ENCODE measurements at places on chromosomes 2 and 18.

- no peak for DNase-seq
Observed at GRCh38 chr2:108154366-108155061, 85.3 kb upstream of the SULT1C3 start.

- no peak for DNase-seq
Observed at GRCh38 chr2:126634273-126634861, 21.6 kb upstream of the GYPC start.

- no peak for DNase-seq
Observed at GRCh38 chr2:25295621-25296020, 46.1 kb downstream of the DNMT3A start.

DNA sequence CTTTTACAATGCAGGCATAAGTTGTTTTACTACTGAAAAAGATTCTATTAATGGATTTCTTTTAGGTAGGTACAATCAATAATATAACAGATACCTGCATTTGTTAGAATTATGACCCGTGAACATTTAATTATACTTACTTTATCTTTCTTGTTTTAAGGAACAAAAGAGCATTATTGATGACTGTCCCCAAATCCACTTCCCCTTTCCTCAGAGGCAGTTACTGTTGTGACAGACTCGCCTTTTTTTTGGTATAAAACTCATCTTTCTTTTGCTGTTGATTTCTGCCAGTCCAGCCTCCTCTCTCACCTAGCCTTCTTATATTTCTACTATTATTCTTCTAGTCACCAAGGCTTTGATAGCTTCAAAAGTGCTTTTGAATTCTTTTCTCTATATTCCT, 12.1 kb downstream of the ACTR3 start:
- DNase-seq = no peak

DNA sequence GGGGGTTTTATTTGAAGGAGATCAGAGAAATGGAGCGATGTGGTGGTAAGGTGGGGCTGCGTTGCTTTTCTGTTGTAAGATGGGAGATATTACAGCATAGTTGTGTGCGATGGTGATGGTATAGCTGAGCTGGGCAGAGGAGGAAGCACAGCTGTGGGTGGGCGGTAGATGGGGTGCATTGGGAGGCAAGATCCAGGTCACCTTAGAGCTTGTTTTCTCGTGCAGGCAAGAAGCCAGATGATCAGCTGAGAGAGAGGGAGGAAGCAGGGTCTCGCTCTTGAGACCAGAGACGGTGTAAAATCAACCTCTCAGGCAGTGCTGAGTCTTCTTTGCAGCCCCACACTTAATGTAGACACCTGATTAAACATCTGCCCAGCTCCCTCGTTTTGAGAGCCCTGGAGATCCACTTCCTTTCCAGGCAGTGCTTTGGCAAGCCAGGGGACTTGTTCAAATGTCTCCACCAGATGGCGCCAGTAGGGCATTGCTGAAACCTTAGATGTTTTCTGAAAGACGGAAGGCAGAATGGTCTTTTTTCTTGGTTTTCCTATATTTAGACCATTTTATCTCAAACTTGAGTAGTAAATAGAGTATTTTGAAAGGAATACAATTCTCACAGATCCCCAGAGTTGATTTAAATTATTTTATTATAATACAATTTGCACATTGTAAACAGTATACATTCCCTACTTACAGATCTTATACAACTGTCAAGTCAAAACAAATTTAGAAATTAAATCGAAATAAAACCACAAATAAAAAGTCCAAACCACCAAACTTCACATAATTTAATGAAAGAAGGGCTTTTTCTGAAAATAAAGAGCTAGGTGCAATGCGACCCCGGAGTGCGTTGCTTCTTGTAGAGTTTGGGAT, 21.1 kb upstream of the LYPD6B start:
- DNase-seq = peak; percentile 46

DNA sequence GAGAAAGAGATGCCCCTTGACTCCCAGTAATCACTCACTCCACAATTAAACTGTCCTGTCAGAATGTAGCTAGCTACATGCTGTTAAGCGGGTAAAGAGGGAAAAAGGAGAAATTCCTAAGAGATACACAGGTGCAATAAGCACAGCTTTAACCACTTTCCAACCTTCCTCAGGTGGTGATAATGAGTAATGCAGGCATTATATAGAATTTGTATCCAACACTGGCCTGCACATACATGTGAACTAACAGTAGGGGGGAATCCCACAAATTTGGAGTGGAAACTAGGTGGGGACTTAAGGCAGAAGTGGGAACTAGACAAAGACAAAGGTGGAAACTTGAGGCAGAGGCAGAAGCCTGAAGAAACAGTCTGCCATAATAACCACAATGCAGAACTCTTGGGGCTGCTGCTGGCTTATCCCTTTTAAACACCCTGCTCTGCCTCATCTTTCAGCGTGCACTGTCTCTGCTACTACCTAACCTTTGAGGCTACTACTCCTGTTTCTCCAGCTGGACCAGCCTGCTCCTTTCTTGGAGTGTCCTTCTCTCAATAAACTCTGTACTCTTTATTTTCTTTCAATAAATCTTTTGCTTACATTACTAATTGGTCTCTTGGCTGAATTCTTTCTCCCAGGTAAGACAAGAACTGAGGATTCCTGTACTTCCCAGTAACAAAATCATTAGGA, 259.7 kb downstream of the PDE11A start:
- DNase-seq = no peak

- no peak for DNase-seq
Observed at GRCh38 chr18:63708650-63709049, 5.9 kb downstream of the SERPINB11 start.

DNA sequence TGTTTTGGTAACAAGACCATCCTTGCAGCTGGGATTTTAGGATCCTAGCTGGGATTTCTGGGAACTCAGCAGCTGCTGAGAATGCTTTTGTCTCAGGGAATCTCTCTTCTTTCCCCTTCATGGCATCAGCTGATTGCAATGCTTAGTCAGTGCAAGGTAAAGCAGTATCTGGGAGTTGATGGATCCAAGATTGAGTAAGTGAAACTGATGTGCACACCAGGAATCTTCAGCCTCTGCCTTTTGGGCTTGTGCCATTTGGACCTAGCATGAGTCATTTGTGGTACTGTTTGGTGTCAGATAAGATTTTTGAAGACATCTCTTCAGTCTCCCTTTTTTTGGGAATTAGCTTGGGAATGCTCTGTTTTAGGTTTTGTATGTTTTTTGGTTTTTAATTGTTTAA, 363.3 kb upstream of the TFPI start:
- DNase-seq = no peak
